ENCODE measurements at places on chromosomes 2 and 18. TPM values are rescaled to one million over a fixed set of nuclear protein-coding genes. Genes with fewer than 3 reads are reported as not detected.
A peak's percentile ranks its signal among the peaks of the same experiment; 100 is the strongest.

- DNase-seq, result no peak
Measured at GRCh38 chr2:29742656-29743055, 178.7 kb downstream of the ALK start.

Gene ALPI
- not detected for total RNA-seq

GRCh38 chr2:4597400-4597799 is 894.0 kb downstream of the DCDC2C start:
- no peak for DNase-seq

GRCh38 chr2:38723173-38723572 is 28.0 kb downstream of the SRSF7 start:
- no peak for DNase-seq

GRCh38 chr18:42201137-42201536 is 246.1 kb downstream of the PIK3C3 start:
- DNase-seq, result no peak

DNA sequence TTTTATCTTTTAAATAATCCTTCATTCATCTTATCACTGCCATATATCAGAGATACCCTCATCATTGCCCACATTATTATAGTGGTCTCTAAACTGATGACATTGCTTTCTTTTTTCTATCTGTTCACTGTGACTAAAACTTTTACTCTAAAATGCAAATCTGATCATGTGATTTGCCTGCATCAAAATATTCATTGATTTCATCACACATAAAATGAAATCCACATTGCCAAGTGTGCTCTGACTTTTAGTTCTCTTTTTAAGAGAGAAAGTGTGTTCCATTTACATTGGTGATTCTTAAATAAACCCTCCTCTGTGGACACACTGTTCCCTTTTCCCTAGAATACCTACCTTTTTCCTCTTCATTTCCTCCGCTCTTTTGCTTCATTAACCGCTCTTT is 7.5 kb downstream of the REL start:
- DNase-seq, result no peak

Gene VSNL1
- 0.61 TPM for total RNA-seq

GRCh38 chr2:217371781-217372213 is 511.9 kb upstream of the TNP1 start:
- DNase-seq, result peak; percentile 48

Gene ANKRD30B
- total RNA-seq, result not detected

GRCh38 chr2:98702127-98702802 is 28.7 kb downstream of the MGAT4A start:
- no peak for DNase-seq

DNA sequence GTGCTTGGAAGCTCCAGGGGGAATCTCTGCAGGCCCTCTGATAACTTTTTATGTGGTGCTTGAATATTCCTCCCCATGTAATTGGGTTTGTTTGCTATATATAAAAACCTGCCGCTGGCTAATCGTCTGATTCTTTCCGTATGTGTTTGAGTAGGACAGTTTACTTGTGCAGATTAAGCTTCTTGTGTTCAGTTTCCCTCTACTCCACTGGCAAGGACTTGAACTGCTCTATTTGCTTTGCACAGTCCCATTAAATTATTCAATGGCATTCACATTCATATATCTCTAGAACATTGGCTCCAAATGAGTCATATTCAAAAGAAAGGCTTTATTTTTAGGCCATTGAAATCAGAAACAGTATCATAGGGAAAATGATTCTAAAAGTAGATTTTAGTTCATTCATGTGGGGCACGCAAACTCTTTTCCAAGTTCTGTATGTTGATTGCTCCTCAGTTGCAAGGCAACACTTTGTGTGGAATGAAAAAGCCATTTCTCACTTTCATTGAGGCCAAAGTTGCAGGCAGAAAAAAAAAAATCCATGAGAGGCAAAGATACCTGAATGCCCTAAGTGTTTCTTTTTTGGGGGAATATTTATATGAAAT is 1682.3 kb upstream of the PIK3C3 start:
- DNase-seq, result no peak

Gene CGREF1
- 1.8 TPM for total RNA-seq

- no peak for DNase-seq
Measured at GRCh38 chr18:38010971-38011857, 445.6 kb upstream of the CELF4 start.

Gene GKN2
- total RNA-seq, result not detected

Gene RAMP1
- total RNA-seq, result 9.1 TPM

- DNase-seq, result no peak
Measured at GRCh38 chr2:8333177-8333831, 348.6 kb upstream of the ID2 start.

Gene CFLAR
- 34.9 TPM for total RNA-seq

Gene PLB1
- total RNA-seq, result 1.9 TPM

Gene IL1A
- total RNA-seq, result 0.43 TPM

- no peak for DNase-seq
Measured at GRCh38 chr2:240502059-240502429, 55.7 kb downstream of the ANKMY1 start.

Gene MOGAT1
- total RNA-seq, result not detected

DNA sequence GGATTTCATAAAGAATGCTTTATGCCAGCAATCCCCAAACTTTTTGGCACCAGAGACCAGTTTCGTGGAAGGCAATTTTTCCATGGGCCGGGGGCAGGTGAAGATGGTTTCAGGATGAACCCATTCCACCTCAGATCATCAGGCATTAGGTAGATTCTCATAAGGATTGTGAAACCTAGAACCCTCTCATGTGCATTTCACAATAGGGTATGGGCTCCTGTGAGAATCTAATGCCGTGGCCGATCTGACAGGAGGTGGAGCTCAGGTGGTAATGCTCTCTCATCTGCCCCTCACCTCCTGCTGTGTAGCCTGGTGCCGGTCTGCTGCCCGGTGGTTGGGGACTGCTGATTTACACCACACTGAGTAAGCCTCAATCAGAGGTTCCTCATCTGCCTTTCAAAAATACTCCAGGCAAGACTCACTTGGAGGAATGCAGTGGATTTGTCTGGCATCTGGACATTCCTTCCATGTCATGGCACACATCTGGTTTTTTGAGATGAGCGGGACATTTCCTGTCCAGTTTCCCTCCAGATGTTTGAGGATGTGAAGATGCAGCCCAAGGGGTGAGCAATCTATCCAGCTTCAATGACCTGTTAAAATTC is 185.8 kb downstream of the VAPA start:
- no peak for DNase-seq

Gene RND3
- 92.0 TPM for total RNA-seq

DNA sequence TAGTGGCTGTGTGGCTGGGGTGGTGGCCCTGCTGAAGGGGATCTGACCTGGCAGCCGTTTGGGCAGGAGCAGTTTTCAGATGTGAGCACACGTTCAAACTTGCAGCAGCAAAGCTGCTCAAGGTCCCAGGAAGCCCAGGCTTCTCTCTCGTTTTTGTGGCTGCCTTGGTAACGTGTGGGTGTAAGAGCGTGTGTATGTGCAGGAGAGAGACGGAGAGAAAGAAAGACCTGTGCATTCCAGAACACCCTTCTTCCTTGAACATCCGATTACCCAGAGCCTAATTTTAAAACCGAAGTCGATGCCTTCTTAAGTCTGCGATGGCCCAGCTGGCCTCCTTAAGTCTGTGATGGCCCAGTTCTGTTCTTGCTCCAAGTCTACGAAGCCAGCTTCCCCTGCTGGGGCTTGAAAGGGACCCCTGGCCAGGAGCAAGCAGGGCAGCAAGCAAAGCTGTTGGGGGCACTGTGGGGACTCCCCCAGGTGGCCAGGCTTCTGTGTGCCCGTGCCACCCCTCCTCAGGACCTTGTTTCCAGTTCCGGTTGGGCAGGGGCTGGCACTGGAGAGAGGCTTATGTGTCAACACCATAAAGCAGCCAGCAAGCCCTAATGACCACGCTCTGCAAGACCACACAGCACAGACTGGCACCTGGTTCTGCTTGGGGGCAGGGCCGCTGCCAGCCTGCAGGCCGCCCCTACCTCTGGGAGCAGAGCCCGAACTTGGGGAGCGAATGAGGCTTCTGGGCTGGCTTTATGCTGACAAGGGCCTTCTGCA is 55.8 kb upstream of the ALPP start:
- no peak for DNase-seq

DNA sequence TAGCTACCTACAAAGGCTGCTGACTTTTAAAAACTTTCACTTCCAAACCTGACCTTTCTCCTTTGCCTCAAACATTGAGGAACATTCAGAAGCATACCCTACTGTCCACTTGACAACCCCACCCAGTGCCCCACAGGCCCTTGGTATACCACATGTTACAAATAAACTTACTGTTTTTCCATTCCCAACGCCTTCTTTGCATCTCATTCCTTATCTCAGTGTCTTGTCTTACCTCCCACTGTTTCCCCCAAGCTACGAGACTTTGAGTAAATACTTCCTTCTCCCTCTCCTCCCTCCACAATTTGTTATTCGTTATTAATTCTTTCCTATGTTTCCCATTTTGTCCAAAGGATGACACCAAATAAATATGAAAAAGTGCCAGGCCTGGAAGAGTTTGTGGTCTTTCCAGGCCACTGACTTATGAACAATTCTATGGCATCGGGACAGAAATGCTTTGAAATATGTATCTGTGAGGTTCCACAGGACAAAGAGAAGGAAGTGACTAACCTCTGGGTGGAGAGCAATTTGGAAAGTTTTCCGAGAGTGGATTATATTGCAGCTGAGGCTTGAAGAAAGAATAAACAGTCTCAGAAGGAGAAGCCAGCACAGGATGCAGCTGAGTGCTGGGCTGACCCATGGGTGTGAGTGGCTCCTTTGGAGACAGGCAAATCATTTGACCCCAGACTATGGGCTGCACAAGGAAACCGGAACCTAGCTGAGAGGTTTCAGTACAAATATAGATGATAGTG is 409.0 kb downstream of the LPIN1 start:
- peak; percentile 87 for DNase-seq

Gene CDK15
- total RNA-seq, result 6.6 TPM

- peak; percentile 60 for DNase-seq
Measured at GRCh38 chr2:33015421-33016142, 68.8 kb downstream of the LTBP1 start.

- DNase-seq, result no peak
Measured at GRCh38 chr2:128444121-128444771, 125.6 kb upstream of the HS6ST1 start.

DNA sequence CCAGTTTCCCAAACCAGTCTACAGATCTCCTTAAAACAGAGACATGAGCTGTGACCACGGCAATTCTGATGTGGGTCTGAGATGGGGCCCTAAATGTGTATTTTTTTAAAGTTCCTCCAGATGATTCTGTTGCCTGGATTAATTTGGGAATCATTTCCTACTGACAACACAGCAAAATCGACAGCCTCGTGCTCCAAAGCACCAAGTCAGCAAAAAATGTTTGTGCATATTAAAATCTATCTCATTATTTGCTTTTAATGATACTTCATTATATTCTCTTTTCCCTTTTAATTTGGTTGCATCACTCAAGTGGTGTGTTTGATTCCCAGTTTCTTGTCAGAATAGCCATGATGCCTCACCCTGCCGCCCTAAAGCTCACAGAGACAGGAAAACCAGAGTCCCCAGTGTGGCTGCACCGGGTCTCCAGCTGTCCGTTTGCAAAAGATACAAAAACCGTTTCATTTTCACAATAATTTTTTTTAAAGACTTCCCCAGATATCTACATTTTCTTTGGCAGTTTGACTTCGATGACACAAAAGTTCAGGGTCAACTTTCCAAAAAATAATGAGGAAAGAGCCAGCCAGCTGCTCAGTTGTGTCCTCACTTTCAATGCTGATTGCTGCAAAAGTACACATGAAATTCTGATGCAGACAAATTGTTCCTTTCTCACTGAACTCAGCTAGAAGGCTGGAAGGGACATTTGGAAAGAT is 443.2 kb upstream of the ID2 start:
- DNase-seq, result no peak

DNA sequence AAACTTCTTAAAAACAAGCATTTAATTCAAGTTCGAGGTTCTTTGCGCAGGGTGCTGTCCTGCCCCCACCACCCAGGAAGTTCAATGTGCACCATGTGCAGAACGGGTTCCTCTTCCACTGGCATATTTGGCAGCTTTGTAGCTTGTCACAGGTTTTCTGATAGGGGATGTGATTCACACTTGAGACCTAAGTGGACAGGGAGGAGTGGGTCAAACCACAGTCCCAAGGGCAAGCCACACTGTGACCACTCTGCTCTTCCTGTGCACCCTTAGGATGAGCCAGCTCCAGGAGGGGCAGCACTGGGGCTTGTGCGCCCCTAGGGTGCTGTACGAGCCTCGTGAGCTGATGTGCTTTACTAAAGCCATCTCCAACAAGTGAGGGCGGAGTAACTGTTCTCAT is 82.5 kb downstream of the TGFA start:
- DNase-seq, result no peak

Gene PCARE
- total RNA-seq, result not detected

DNA sequence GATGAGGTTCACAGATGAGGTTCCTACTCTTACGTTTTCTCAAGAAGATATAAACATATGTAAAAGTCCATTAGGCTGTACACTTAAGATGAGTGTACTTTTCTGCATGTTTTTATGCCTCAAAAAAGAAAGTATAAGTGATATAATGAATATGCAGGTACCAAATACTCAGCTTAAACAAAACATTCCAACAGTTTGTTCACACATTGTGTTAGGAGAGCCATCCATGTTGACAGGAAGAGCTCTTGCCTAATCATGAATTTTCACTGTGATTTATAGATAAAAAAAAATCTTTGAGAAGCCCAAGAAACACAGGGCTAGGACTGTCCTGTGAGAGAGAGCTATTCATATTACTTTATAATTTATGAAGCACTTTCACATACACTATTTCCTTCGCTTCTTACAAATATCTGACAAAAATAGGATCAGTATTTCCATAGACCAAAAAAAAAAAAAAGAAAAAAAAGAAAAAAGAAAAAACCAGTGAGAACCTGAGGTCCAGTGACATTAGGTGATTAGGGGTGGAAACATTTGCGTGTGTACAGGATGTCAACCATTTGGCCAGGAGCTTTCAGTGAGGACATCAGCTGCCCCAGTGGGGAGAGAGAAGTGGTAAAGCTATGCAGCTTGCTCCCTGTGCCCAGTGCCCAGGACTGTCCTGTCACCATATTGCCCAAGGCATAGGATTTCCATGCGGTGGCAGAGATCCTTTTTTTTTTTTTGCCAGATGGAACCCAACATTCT is 38.7 kb downstream of the BUB1 start:
- DNase-seq, result no peak

GRCh38 chr2:160432633-160433032 is 61.0 kb downstream of the RBMS1 start:
- DNase-seq, result peak; percentile 79

DNA sequence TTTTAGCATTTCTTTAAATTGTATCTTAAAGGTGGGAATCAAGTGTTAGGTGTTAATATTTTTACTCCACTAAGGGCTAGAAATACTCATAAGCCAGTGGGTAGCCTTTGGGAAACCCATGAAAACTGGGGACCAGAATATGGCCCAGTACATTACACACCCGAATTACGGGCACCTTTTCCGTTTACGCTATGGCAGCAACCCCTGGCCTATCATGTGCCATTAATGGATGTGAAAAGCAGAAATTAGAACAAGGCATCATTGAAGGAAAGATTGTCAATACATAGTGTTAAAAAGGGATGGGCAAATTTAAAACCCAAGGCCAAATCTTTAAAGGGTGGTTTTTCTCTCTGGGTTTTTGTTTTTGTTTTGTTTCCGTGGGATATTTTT is 781 bp downstream of the FARP2 start:
- no peak for DNase-seq
